ENCODE measurements at places on chromosomes 7 and 10.

DNA sequence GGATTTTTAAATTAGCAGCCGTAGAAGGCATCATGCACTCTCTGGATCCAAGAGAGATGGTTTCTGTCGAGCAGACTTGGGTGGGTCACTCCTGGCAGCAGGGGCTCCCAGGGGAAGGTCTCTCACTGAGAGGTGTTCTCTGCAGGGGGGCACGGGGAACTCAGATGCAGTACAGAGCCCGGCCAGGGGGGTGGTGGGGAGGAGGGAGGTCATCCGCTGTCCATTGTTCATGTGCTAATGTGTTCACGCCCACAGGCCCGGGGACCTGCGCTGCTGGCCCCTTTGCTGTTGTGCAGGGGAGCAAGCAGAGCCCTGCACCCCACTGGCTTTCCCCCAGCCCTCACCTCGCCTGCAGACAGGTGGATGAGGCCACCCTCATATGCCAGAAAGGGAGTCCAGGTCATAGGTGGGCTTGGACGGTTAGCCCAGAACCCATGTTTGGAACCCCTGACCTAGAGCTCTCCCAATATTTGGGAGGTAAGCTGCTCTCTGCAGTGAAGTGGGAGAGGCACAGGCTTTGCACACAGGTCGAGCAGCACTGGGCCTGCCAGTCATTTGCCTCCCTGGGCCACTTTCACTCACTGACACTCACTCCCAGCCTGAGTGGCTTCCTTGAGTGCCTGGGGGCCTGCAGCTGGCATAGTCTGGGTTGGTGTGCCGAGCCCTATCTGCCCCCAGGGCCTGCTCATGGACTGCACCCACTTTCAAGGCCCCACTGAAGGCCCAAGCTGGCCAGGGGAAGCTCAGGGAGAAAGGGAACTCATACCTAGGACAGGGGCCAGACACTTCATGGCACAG, 12.6 kb upstream of the TBRG4 start:
- DNase-seq, result no peak

DNA sequence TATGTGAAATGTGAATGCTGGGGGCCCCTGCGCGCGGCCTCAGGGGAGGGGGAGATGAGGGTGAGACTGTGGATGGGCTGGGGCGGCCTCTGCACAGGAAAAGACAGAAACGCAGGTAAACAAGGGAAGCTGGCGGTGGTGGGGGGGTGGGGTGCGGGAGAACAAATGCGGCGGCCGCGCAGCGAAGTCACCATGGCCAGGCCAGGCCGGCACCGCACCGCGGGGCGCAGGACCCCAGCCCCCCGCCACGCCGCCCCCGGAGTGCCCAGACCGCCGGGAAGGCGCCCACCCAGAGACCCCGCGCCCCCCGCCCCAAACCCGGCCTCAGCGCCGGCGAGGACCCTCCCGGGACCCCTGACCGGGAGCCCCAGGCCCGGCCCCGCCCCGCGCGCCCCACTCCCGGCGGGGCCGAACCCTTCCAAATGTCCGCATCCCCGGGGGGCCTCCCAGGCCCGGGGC, 14.5 kb upstream of the DNAAF5 start:
- no peak for DNase-seq

GRCh38 chr7:67821116-67821515, 824.5 kb downstream of the TYW1 start:
- peak; percentile 69 for DNase-seq

DNA sequence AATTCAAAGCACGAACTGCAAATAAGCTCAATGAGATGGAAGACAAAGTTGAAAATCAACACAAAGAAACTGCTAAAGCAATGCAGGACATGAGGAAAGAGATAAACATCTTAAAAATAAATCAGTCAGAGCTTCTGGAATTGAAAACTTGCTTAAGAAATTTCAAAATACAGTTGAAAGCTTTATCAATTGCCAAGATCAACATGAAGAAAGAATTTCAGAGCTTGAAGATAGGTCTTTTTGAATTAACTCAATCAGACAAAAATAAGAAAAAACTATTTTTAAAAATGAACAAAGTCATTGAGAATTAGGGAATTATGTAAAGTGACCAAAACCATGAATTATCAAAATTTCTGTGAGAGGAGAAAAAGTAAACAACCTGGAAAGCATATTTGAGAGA, 218.1 kb downstream of the CTNNA3 start:
- DNase-seq, result no peak

GRCh38 chr10:7635408-7636125, 31.2 kb downstream of the ITIH5 start:
- DNase-seq, result no peak

- no peak for DNase-seq
Observed at GRCh38 chr10:74738985-74739567, 87.3 kb upstream of the KAT6B start.

DNA sequence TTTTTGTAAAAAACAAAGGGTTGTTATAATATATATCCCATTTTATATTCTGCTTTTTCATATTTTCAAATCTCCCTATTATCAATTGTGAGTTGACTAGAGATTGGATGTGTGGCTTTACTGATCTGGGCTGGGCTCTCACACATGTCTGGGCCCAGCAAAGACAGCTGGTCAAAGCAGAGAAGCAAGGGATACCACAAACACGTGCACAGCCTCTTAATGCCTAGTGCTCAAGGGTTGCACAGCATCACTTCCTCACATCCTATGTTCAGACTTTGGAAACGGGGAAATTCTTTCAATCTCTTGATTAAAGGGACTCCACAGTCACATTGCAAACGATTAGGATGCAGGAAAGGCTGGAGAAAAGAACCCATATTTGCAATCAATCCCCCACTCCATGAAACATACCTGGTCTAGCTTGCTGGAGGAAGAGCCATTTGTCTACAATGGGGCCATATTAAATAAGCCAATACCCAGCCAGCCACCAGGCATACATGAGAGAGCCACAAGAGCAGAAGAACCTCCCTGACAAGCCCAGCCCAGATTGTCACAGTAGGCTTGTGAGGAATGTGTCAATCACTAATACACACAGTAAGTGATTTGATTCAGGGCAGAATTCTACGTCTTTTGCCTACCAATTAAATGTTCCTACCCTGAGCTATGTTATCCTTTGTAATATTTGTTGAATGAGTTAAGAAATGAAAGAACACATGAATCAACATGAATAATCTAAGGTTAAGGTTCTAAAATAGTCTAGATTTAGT, 431.2 kb downstream of the TNS3 start:
- DNase-seq, result no peak

DNA sequence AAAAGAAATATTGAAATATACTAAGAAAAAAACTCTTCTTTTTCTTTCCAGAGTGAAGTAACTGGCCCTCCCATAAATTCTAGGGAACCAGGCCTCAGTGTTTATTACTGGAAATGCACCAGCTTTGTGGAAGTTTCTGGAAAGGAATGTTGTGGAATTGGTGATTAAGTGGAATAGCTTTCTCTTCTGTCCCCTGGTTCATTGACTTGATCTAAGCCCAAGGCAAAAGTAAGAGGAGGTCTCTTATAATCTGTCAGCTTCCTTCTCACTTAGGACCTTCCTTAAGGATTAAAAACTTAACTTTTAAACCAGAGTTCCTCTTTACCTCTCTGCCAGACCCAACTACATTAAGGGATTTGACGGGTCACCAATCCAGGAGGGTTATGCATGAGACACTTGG, 266.2 kb downstream of the SLC25A13 start:
- no peak for DNase-seq

DNA sequence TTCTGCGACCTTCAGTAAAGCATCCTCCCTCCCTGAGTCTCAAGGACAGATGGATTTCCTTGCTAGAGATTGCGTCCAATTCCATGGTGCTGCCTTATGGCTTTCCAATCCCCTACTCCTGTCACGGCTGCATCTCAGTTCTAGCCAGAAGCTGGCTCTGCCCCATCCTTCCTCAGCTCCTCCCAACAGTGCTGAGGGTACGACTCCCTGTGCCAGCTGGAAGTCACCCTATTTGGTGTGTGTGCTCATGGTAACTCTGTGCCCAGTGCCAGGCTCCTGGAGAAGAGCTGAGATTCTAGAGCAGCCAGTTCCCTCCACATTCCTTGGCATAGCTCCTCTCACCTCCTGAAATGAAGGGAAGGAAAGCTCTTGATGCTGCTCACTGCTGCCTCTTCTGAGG, 185.0 kb upstream of the PODXL start:
- no peak for DNase-seq

- DNase-seq, result no peak
Observed at GRCh38 chr7:27160145-27160545, 3.7 kb upstream of the HOXA7 start.
